Urinary bladder (tissue), 4 donors: ENCODE measurements at places on chromosomes 6 and 20. TPM values are rescaled to one million over a fixed set of nuclear protein-coding genes. Genes with fewer than 3 reads are reported as not detected.

The VGLL2 gene
- total RNA-seq, result 0.11 TPM

DNA sequence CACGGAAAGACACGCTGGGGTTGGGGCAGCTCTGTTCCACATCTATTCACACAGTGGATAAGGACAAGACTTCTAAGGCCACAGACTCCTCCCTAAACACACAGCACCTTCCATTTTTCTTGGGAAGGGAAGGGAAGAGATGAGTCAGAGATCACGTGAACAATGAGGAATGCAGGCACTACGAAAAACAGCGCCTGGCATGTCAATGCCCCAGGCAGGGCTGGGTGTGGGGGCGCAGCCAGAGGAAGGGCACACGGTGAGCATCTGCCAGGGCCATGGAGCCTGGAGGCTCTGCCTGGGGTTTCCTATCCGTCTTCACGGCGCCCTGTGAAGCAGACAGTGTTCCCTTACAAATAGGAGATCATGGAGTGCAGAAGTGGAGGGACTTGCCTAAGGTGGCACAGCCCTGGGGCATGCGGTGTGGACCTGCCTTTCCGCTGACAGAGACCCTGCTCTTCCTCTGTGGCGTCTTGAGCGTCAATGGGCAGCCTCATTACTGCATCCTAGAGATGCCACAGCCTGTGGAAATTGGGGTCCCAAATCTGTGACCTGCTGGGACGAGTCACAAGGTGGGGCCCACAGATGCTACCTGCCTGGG is 15.4 kb downstream of the UNC93A start:
- DNase-seq, result no peak

GRCh38 chr20:50541606-50542041 is 31.4 kb downstream of the PTPN1 start:
- DNase-seq, result no peak

DNA sequence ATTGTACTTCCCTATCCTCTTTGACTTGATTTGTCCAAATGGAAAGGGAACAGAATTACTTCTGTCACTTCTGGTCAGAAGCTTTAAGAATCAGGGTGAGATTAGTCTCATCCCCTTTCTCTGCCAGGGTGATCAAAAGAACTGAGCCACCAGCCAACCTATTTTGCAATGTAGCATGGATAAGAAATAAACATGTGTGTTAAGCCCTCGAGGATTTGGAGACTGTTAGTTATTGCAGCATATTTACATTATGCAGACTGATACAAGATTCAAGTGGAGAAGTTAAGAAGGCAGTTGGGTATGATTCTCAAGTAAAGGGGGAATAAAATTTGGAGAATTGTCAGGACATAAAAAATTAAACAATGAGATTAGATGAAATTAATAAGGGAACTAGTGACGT is 106.0 kb downstream of the FRK start:
- no peak for DNase-seq

DNA sequence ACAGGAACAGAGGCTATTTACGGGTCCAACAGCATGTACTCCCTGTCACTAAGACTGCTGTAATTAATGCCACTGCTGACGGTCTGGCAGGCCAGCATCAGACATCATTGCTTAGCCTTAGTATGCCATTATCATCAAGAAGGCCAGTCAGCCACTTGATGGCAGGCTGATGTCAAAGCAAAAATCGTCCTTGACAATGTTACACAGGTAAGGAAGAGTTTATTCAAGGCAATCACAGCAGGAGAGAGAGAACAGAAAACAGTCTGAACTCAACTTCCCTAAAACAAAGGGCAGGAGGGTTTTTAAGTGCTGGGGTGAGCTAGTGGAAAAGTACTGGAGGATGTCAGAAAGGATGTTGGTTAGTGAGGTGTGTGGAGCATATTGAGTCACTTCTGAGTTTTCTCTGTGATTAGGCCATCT is 25.1 kb downstream of the FKBP1C start:
- no peak for DNase-seq

DNA sequence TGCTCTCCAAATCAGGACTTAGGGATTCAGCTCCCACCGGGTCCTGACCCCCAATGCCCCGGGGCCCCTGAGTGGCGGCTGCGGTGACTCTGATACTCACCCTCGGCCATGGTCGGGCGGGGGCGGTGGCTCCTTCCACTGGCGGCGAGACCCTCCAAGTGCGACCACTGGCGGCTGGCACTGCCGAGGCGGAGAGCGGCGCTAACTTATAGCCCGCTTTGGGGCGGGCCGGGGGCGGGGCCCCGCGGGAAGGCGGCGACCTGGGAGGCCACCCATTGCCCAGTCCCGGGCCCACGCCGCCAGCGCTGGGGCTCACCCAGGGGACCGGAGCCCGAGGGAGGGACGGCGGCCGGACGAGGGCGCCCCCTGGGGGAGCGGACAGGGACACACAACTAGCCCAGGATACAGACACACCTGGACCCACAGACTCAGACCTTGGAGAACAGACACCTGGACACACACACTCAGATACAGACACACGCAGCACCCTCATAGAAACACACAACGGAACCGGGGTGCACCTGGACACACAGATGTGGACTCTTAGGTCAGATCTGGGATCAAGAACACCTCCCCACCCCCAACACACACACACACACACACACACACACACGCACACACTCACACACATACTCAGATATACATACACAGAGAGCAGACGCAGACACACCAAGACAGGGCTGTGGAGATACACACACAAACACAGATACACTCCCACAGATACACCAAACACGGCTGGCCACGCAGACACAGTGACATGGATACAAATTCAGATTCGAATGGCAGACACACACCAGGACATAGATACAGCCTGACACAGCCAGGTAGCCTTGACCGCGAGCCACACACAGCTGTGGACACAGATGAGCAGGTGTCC is at the start of gene TGM2:
TSS of gene TGM2 (minus strand) at position 182 of the 877 bp plus-strand sequence. CDS start at position 110, 72 bp downstream.
- no peak for DNase-seq

DNA sequence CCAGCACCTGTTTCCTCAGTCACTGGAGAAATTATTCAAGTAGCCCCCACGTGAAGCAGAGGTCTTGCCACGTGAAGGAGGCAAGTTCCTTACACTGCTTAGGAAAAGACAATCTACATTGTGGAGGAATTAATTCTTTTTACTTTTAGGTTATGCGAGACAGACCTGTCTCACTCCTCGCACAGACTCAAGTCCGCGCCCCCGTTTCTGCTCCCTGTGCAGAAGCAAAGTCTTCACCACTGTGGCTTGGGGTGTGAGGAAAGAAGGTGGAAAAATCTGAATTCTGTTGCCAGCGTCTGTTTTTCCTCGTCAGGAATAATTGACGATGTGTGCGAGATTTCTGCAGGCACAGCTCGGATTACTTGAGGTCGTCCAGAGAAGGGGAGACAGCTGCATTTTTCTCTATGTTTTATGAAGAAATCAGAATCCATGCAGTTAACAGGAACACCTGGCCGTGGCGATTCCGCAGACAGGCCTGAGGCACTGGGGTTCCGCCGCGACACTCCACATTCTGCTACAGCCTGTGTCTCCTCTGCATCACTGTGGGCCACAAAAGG is 185.1 kb downstream of the SMOC2 start:
- DNase-seq, result no peak

The ASIP gene
- total RNA-seq, result not detected

- DNase-seq, result no peak
These were observed 6.8 kb downstream of the HDDC2 start for GRCh38 chr6:125294925-125295324.

GRCh38 chr6:33410711-33411631 is at the start of gene PHF1:
Gene PHF1 (plus strand): TSS chr6:33411014. CDS start chr6:33412264, 1,250 bp downstream.
- DNase-seq, result no peak

DNA sequence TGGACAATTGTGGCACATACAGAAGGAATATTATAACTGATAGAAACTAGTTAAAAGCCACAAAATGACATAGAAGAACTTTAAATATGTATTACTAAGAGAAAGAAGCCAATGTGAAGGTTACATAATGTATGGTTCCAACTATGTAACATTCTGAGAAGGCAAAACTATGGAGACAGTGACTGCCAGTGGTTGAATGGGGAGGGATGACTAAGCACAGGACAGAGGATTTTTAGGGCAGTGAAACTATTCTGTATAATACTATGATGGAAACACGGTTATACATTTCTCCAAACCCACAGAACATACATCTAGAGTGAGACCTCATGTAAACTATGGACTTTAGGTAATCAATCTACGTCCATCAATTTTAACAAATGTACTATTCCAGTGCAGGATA is 22.4 kb downstream of the SYNCRIP start:
- DNase-seq, result no peak

The NFKBIL1 gene
- total RNA-seq, result 12.1 TPM

GRCh38 chr6:136921381-136921935 is 643 bp upstream of the SLC35D3 start:
- no peak for DNase-seq

DNA sequence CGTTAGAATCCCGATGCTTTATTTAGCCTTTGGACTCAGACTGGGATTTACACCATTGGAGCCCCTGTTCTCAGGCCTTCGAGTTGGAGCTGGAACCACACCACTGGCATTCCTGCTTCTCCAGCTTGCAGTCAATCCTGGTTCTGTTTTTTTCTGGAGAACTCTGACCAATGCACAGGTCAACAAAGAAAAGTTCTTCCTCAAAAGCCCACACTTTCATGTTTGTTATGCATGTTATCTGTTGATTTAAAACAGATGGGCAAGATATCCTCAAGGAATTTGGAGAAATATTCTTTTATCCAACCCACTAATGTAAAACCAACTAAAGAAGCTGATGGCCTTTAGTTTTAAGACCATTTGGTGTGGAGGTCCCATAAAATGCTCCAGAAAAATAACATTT is 205.7 kb downstream of the ANKRD60 start:
- no peak for DNase-seq

DNA sequence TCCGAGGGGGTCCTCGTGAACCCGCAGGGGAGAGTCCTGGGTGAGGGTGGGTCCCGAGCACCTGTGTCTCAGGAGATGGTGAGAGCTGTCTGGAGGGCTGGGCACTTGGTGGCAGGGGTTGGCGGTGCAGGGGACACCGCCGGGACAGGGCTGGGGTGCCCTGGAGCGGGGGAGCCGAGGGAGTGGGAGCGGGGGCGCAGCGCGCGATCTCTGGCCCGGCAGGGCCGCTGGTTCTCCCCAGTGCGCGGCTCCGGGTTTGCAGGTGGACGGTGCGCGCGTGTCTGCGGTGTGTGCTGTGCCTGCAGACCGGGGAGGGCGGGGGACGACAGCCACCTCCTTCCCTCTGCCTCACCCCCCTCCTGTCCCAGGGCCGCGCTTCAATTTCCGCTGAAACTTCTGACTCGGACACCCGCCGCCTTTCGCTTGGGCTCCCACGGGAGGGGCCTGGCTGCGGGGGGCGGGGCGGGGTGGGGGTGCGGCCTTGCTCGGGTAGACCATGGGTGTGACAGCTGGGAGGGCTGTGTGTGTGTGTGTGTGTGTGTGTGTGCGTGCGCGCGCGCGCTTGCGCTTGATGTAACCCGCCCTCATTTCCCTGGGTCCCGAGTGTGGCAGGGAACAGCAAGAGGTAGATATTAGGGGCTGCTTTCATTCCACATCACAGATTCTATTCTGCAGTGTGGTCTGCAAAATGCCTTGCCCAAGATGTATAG is 1.2 kb downstream of the TRIB3 start:
- no peak for DNase-seq

DNA sequence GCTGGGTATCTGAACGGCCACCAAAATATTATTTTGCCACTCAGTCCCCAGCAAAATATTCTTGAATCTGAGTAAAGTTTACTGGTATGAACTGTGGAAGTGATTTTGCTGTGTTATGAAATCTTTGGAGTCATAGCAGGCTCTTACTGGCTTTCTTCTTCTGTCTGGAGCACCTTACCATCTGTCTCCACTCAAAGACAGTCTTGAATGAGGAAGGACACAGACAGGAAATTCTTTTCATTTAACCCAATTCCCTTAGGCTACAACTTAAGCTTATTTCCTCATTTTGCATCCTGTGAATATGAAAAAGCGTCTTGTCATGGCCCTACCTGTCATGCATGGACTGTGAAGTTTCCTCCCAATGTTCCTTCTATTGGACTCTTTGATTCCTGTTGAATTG is 24.7 kb downstream of the FNDC1 start:
- DNase-seq, result no peak

The UBE2C gene
- total RNA-seq, result 15.6 TPM

The HCK gene
- 8.3 TPM for total RNA-seq

DNA sequence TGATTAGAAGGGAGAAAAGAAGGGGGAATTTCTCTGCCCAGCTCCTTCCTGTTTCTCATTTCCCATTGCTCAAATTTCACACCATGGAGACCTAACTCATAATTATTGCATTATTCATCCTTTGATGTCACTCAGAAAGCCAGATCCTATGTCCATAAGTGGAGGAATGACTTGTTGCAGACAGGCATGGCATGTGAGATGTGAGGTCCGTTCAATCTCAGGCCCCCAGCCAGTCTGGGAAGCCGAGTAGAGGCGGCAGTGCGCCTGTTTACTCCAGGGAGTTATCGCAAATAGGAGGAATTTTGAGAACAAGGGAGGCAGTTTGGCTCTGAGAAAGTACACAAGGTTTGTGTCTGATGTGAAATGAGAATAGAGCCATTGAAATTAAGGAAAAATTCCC is 26.9 kb upstream of the MOCS1 start:
- DNase-seq, result no peak

The FHL5 gene
- total RNA-seq, result 3.0 TPM

DNA sequence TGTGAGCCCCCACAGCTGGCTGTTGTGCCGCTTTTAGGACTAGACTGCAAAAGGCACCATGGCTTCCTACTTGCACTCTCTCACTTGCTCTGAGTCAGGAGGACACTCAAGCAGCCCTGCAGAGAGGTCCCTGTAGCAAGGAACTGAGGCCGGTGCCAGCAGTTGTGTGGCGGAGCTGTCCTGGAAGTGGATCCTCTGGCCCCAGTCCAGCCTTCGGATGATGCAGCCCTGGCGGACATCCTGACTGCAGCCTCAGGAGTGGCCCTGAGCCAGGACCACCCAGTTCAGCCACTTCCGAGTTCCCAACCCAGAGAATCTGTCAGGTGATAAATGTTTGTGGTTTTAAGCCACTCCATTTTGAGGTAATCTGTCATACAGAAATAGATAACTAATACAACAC is 17.5 kb downstream of the CTCFL start:
- no peak for DNase-seq

The CCN6 gene
- not detected for total RNA-seq

- no peak for DNase-seq
These were observed 12.6 kb upstream of the MUC21 start for GRCh38 chr6:30970946-30971345.

The OR2H2 gene
- not detected for total RNA-seq

The BHLHE23 gene
- 0.26 TPM for total RNA-seq
